ENCODE measurements at places on chromosomes 2 and 18. TPM values are rescaled to one million over a fixed set of nuclear protein-coding genes. Genes with fewer than 3 reads are reported as not detected.

GRCh38 chr2:85032621-85033020, 61.7 kb downstream of the KCMF1 start:
- no peaks in the 10 kb centered on the region for H3K4me1 ChIP-seq
- H3K27ac ChIP-seq: no peak overlapping the region
- no peaks in the 10 kb centered on the region for H3K36me3 ChIP-seq
- H3K4me3 ChIP-seq: no peak overlapping the region

Gene MYO1B
- total RNA-seq: 80.3 TPM

DNA sequence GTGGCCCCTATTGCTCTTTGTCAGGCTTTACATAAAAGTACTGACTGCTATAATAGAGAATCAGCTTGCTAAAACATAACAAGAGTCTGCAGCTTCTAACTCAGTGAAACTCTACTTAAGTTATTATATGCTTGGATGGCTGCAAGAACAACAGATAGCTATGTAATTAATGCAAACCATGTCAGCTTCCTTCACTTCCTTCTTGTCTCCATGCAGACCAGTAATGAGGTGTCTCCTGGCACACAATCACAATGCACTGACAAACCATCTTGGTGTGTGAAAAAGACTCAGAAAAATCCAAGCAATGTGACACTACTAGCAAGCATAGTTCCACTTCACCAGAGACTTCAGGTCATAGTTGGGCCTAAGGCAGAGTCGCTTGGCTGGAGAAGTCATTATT, 2068.9 kb upstream of the PIK3C3 start:
- DNase-seq: no peak
- H3K4me1 ChIP-seq: no peaks in the 10 kb centered on the region
- no peak overlapping the region for H3K4me3 ChIP-seq
- H3K36me3 ChIP-seq: no peaks in the 10 kb centered on the region
- no peaks in the 10 kb centered on the region for H3K27me3 ChIP-seq

Gene LMAN2L
- total RNA-seq: 30.2 TPM

Gene SLC9A2
- total RNA-seq: 14.4 TPM

Gene PAX8
- total RNA-seq: 7.5 TPM

- H3K4me1 ChIP-seq: no peaks in the 10 kb centered on the region
- H3K27ac ChIP-seq: no peak overlapping the region
- H3K4me3 ChIP-seq: no peak overlapping the region
- H3K27me3 ChIP-seq: no peaks in the 10 kb centered on the region
- no peaks in the 10 kb centered on the region for H3K36me3 ChIP-seq
Observed at GRCh38 chr18:40210696-40211095, 1744.3 kb upstream of the PIK3C3 start.

Gene EVX2
- not detected for total RNA-seq

Gene DSG3
- not detected for total RNA-seq

GRCh38 chr2:200146501-200146900, 160.0 kb upstream of the SPATS2L start:
- H3K4me3 ChIP-seq: no peak overlapping the region
- peaks cover 14% of the 10 kb centered on the region for H3K4me1 ChIP-seq
- DNase-seq: no peak
- H3K27ac ChIP-seq: no peak overlapping the region
- no peaks in the 10 kb centered on the region for H3K36me3 ChIP-seq

DNA sequence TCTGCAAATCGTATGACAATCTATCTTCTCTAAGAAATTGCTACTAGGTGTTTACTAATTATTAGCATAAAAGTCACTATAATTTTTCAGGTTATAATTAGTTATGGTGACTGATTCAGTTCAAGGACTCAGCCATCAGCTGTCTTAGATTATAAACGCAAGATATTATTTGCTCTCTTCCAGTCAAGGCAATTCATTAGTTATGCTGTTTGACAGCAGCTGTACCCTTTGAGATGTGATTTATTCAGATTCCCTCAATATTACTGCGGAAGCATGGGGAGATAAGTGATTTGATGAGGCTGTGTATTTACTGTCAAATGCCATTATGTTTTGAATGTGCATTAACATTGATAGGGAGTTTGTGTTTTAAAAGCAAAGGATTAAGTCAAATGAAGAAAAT, 558.9 kb upstream of the FSIP2 start:
- H3K4me3 ChIP-seq: no peak overlapping the region
- no peaks in the 10 kb centered on the region for H3K36me3 ChIP-seq
- H3K27me3 ChIP-seq: no peaks in the 10 kb centered on the region
- H3K4me1 ChIP-seq: no peaks in the 10 kb centered on the region

- H3K4me1 ChIP-seq: no peaks in the 10 kb centered on the region
- H3K36me3 ChIP-seq: no peaks in the 10 kb centered on the region
- no peak overlapping the region for H3K4me3 ChIP-seq
- H3K27me3 ChIP-seq: no peaks in the 10 kb centered on the region
Observed at GRCh38 chr18:59897321-59897954, 2.4 kb upstream of the PMAIP1 start.

Gene SLC5A7
- not detected for total RNA-seq

GRCh38 chr18:74196220-74197119, 48.1 kb downstream of the TIMM21 start:
- H3K27me3 ChIP-seq: no peaks in the 10 kb centered on the region
- no peak overlapping the region for H3K27ac ChIP-seq

DNA sequence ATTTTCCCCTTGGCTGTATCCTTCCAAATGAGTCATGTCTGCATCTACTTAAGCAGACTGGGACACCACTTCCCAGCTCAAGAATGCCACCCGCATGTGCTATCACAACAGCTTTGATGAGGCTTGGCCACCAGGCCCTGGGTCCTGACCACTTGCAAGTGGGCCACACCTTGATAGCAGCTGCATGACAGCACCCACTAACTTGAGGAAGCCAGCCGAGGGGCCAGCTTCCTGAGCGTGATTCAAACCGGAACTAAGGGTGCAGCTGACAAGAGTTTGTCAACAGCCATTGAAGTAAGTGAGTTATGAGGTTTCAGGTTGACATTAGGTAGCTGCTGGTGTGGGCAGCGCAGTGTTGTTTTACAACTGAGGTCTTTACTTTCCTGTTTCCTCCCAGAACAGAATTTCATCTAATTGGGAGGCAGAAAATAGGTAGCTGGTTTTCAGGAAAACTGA, 54.4 kb downstream of the EPHA4 start:
- no peak overlapping the region for H3K27ac ChIP-seq
- DNase-seq: no peak
- H3K4me3 ChIP-seq: no peak overlapping the region
- H3K27me3 ChIP-seq: no peaks in the 10 kb centered on the region
- H3K36me3 ChIP-seq: no peaks in the 10 kb centered on the region

- H3K27ac ChIP-seq: no peak overlapping the region
- H3K4me3 ChIP-seq: no peak overlapping the region
- no peaks in the 10 kb centered on the region for H3K27me3 ChIP-seq
- no peaks in the 10 kb centered on the region for H3K36me3 ChIP-seq
- DNase-seq: no peak
- no peaks in the 10 kb centered on the region for H3K4me1 ChIP-seq
Observed at GRCh38 chr2:41736105-41736567, 311.7 kb upstream of the PKDCC start.

GRCh38 chr2:7929281-7929680, 752.6 kb upstream of the ID2 start:
- peaks cover 4% of the 10 kb centered on the region for H3K4me1 ChIP-seq
- H3K4me3 ChIP-seq: no peak overlapping the region
- no peak for DNase-seq
- H3K27ac ChIP-seq: no peak overlapping the region
- H3K27me3 ChIP-seq: no peaks in the 10 kb centered on the region

Gene CNOT9
- 59.9 TPM for total RNA-seq

- no peaks in the 10 kb centered on the region for H3K4me1 ChIP-seq
- H3K27me3 ChIP-seq: no peaks in the 10 kb centered on the region
- H3K36me3 ChIP-seq: no peaks in the 10 kb centered on the region
- no peak overlapping the region for H3K4me3 ChIP-seq
- no peak overlapping the region for H3K27ac ChIP-seq
Observed at GRCh38 chr2:3659447-3660432, 1.7 kb downstream of the ALLC start.

GRCh38 chr2:98828793-98829371, 98.0 kb upstream of the MGAT4A start:
- H3K27me3 ChIP-seq: no peaks in the 10 kb centered on the region
- H3K36me3 ChIP-seq: no peaks in the 10 kb centered on the region
- DNase-seq: no peak
- H3K4me1 ChIP-seq: peaks cover 3% of the 10 kb centered on the region
- no peak overlapping the region for H3K4me3 ChIP-seq
- no peak overlapping the region for H3K27ac ChIP-seq

DNA sequence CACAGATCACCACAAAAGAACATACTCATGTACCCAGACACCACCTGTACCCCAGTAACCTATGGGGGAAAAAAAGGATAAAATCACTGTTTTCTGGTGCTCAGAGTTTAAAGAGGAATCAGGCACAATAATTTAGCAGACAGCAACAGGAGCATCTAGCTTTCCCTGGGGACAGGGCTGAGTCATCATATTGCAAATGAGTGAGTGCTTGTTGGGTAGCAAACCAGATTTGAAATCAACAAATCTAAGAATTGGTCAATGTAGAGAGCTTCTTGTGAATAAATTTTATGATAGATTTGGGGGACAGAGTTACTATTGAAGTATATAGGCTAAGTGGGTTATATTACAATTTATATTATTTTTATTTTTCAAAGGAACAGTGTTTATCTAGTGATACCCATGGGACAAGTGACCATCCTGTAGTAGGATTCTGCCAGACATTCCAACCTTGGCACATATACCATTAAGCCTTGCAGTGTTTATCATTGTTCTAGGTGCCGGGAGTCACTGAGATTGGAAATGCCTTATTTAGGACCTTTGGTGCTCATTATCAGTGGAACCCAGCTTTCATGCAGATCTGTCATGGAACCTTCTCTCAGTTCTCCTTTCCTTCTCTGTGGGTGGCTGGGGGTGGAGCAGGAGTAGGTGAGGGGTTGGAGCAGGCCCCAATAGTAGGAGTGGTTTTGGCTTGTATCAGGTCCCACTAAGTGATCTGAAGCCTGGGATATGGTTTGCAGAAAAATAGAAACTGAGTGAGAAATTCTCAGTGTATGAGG, 117.2 kb downstream of the CERS6 start:
- H3K27ac ChIP-seq: no peak overlapping the region
- no peak overlapping the region for H3K4me3 ChIP-seq
- H3K36me3 ChIP-seq: no peaks in the 10 kb centered on the region
- no peaks in the 10 kb centered on the region for H3K27me3 ChIP-seq
- H3K4me1 ChIP-seq: no peaks in the 10 kb centered on the region

DNA sequence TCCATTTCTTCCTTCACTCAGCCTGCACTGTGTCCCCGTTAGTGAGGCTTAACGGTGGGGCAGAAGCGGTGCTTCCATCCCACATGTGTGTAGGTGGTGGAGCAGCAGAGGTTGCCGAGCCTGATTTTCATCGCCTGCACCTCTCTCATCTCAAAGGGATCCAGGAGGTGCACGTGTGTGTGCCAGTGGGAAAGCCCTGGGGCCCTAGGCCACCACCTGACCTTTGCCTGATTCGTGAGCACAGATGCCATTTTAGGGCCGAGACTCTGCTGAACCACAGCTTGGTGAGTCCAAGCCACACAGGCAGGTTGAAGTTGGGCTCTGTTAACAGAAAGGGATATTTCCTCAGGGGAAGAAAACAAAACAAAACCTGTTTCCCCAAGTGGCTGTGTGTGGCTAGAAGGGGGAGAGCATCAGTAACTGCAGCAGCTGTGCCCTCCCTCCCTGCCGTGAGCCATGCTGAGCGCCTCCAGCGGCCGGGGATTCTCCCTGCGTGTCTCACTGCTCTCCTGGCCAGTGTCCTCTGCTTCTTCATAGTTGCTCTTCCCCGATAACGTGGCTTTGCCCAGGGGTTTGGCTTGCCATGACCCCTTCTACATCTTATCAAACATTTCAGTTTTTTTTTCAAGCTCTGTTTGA, 81.5 kb downstream of the MAPRE2 start:
- H3K27ac ChIP-seq: no peak overlapping the region
- H3K4me3 ChIP-seq: no peak overlapping the region
- no peak for DNase-seq
- no peaks in the 10 kb centered on the region for H3K27me3 ChIP-seq
- no peaks in the 10 kb centered on the region for H3K4me1 ChIP-seq
- no peaks in the 10 kb centered on the region for H3K36me3 ChIP-seq

DNA sequence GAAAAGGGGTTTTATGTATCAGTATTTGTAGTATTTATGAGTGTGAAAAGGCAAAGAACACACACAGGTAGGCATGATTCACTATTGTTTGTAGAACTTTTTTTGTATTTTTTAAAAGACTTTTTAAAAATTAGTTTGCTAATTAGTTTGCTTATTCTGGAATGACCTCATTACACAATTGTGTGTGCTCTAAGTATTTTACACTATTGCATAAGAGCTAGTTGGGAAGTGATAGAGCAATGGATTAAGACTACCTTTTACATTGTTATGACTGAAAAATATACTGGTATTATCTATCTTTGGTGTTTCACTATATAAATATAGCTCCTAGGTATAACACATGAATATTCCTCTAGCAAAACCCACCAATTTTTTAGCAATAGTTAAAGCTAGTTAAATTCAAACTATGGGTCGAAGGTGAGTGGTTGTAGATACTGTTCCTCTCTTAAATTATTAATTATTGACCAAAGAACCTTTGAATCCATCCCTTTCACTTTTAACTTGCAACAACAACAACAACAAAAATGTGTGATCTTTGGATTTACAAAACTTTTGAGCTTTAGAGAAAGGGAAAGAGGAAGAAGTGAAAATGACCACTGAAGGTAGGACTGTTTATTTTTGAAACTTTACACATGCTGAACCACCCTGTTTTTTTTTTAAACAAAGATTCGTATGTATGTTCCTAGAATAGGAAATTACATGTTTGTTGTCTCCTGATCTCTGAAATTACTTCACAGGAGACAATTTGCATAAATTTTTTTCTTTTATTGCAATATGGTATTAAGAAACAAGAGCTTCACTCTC, 18.7 kb downstream of the ITPRID2 start:
- no peak overlapping the region for H3K27ac ChIP-seq
- H3K27me3 ChIP-seq: no peaks in the 10 kb centered on the region
- no peak for DNase-seq
- H3K4me3 ChIP-seq: no peak overlapping the region

Gene SCN1A
- total RNA-seq: not detected

Gene DYNAP
- total RNA-seq: not detected

DNA sequence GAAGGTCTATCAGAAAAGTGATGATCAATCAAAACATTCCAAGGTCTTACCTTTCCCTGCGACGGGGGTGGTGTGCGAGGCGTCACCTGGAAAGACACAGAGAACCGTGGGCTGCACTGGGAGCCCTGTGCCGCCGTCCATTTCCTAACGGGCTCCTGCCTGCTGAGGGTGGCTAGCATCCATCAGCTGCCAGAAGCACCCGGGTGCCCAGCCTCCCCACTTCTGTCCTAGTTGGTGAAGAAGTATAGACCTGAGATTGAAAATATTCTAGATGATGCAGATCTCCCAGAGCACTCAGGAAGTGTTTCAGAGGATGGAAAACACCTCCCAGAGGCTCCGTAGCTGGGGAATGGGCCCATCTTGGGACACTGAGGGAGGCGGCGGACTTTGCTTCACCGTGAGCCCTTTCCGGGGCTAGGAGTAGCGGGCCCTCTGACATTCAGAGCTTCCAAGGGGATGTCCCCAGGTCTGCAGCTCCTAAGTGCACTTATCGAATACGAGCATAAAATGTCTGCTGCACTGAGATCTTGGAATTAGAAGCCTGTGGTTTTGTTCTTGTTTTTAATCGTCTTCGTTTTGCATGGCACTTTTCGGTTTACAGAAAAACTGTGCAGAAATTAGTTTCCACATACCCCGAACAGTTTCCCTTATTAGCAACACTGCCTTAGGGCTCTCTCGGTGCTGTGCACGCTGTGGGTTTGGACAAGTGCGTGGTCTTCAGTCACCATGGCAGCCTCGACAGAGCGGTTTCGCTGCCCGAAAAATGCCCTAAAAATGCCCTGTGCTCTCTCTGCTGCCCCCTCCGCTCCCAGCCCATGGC, 143.5 kb downstream of the MBP start:
- H3K4me1 ChIP-seq: no peaks in the 10 kb centered on the region
- no peak overlapping the region for H3K4me3 ChIP-seq
- no peak for DNase-seq
- no peaks in the 10 kb centered on the region for H3K27me3 ChIP-seq
- H3K36me3 ChIP-seq: no peaks in the 10 kb centered on the region

All from Caco-2 (cell line).